ENCODE measurements at places on chromosomes 3 and 15.

DNA sequence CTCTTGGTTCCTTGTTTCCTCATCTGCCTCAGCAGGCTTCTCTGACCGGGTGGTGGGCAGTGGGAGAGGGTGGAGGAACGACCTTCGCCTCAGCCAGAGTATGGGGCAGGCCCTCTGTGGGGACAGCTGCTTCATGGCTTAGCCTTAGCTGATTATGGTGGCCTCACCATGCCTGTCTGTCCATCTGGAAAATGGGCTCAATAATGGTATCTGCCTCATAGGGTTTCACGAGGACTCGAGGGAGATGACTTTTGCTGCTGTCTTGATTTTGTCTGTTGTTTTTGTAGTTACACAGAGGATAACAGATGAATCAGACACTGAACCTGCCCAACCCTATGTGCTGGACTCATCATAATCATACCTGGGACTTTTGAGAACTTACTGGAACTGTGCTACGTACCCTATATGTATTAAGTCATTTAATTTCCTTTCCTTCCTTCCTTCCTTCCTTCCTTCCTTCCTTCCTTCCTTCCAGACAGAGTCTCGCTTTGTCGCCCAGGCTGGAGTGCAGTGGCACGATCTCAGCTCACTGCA lies 46.5 kb downstream of the CDC25A start:
- DNase-seq, result no peak

GRCh38 chr3:150371741-150372254 lies 36.3 kb upstream of the TSC22D2 start:
- no peak for DNase-seq

DNA sequence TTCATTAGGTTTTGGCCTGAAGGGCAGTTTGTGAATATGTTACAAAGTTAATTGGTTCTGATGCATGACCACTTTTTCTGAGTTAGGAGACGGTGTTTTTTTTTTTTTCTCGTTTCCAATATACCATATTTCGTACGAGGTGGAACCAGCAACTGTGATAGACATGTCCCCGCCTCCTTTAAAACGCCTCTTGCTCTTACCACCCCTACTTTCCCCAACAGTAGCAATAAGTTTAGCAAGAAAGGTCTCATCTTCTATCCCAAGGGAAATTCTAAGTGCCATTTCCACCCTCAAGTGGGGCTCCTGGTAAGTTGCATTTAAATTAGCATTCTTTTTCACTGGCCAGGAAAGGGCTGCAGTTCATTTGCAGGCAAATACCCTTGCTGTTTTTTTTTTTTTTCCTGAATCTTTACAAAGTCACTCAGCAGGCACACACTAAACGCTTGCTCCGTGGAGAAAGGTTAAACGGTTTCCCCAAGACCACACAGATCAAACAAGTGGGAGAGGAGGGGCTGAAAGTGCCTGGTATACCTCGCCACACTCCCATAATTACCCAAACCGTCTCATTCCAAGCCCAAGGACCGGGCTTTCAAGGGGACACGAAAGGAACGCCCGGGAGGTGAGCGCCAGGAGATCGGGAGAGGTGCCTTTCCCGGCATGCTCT lies 39.5 kb upstream of the MGA start:
- DNase-seq, result no peak

GRCh38 chr3:72894976-72895552 lies 7.2 kb downstream of the GXYLT2 start:
- DNase-seq, result no peak

DNA sequence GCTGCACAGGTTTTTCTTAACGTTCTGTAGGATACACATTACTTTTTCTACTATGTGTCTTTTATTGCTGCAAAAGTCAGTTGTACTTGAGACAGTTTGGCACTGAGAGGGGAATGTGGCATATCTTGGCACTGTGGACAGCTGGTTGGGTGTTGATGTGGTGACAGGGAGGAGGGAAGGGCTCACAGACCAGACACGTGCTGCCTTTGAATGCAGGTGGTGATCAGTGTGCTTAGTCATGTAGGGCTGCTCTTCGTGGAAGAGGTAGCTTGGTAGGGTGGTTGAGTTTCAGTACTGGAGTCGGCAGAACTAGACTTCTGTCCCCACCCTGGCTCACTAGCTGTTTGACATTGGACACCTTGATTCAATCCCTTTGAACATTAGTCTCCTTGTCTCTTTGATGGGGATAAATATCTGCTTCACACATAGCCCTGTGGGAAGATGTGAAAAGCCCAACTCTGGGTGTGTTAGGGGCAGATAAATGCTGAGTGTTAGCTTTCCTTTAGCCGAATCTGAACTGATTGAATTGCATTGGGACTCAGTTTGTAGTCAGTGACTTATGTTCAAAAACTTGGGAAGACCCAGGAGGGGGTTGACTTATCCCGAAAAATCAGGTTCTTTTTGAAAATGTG lies 108.4 kb downstream of the PTPRG start:
- DNase-seq, result no peak

- no peak for DNase-seq
These were observed 59.2 kb upstream of the HERC1 start for GRCh38 chr15:63892794-63893441.

DNA sequence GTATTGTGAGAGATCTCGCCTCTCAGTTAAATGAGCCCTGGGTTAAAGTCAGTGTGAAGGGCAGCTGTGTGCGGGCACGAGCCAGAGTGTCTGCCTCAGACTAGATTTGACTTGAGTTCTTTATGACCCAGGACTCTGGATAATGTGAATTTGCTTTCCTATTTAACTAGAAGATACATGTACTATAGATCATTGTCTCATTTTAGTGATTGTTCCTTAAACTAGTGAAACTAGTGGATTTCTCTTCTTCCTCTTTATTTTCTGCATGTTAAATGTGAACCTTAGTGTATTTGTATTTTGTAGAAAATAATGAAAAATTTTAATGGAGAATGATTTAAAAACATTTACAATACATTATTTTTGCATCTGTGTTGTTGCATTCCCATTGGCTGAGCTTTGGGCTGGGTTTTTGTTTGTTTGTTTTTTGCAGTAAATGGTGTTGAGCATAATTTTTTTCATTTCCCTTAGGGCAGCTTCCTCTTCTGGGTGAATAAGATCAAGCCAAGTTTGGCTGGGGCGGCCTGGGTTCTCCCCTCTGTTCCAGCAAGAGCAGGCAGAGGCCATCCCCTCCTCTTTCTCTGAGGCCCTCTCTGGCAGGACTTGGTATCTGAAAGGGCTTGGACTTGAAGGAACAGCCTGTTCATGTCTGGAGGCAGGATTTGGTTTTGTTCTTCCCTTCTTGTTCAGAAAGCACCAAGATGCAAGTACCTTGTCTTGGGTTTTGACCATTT lies 15.0 kb downstream of the GCSAM start:
- peak; percentile 3 for DNase-seq

DNA sequence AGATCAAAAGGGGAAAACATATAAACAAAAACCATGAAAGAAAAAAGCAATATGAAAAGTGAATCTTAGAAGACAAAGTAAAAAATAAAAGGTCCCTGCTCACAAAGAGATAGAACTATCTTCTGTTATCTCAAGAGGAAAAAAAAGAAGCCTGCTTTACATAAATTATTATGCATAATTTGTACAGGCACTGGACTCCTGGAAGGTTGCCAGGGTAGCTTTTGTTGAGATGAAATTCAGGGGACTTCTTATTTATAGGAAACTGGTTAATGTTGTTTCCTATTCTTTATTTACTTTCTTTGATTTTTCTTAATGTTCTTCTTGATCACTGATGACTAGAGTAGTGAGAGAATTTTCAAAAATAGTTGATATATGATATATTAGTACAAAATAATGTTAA lies 66.9 kb downstream of the PPM1L start:
- no peak for DNase-seq

GRCh38 chr3:125165189-125165947 lies 47.2 kb downstream of the SLC12A8 start:
- DNase-seq, result no peak

- DNase-seq, result no peak
These were observed 366.8 kb upstream of the ZNF385D start for GRCh38 chr3:22117751-22118346.

GRCh38 chr15:90154861-90155626 lies 46.1 kb upstream of the SEMA4B start:
- DNase-seq, result no peak

- no peak for DNase-seq
These were observed 63.1 kb upstream of the UBE3A start for GRCh38 chr15:25501828-25502446.

GRCh38 chr15:74422652-74423430 lies 10.9 kb downstream of the SEMA7A start:
- no peak for DNase-seq

- DNase-seq, result no peak
These were observed 133.7 kb upstream of the POU1F1 start for GRCh38 chr3:87410110-87410509.

GRCh38 chr3:183490653-183491052 lies 62.2 kb upstream of the MCF2L2 start:
- no peak for DNase-seq

GRCh38 chr15:99842071-99842470 lies 108.8 kb upstream of the LYSMD4 start:
- DNase-seq, result no peak

DNA sequence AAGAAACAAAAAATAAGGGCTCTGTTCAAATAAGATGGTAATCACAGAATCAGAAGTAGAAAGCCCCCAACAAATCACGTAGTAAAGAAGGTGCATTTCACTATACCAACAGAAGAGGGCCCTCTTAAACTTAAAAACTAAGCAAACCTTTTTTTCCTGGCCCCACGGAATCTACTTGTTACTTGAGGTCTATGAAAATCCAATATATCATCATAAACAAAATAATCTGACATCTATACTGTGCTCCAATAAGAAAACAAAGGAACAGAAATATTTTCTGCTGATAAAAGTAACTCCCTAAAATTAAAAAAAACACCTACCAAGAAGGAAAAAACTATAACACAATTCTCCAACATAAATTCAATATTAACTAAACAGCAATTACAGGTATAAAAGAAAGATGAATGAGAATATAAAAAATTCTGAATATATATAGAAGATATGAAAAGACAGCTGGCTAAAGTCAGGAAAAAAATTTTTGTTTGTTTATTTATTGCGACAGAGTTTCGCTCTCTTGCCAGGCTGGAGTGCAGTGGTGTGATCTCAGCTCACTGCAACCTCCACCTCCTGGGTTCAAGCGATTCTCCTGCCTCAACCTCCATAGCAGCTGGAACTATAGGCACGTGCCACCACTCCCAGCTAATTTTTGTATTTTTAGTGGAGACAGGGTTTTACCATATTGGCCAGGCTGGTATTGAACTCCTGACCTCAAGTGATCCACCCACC lies 81.8 kb downstream of the CLASP2 start:
- DNase-seq, result no peak

GRCh38 chr3:100073714-100074307 lies 40.5 kb downstream of the FILIP1L start:
- no peak for DNase-seq

DNA sequence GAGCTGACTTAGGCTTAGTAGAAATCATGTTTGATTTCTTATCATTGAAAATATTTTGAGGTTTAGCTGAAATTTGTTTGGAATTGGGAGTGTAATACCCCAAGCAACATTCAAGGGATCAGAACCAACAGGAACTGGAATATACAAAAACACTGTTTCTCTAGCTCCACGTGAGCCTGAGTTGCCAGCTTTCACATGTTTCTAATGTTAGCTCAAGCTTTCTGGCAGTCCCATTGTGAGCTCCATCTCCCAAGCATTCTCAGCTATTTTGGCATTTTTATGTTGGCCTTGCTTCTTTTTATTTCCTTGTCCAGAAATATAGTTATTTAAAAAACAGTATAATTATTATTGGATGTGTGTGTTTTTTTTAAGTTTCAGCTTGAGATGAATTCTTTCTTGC lies 427.1 kb upstream of the DPH6 start:
- DNase-seq, result no peak

DNA sequence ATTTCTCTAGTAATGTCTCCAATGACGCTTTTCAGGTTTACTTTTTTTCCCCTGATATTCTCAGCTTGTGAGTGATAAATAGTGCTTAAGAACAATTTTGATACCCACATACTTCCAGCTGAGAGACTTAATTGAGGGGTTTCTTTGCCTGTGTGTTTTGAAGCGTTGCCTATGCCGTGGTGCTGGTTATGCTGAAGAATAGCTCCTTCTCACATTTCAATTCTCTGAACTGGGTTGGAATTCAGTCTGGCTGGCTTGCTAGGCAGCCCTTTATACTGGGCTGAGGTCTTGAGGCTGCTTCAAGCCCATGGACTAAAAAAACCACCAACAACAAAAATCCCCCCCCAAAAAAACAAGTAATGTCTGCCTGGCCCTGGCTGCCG lies 87.4 kb downstream of the CHST2 start:
- no peak for DNase-seq

GRCh38 chr3:112871735-112872134 lies 25.1 kb upstream of the CD200R1L start:
- DNase-seq, result no peak

DNA sequence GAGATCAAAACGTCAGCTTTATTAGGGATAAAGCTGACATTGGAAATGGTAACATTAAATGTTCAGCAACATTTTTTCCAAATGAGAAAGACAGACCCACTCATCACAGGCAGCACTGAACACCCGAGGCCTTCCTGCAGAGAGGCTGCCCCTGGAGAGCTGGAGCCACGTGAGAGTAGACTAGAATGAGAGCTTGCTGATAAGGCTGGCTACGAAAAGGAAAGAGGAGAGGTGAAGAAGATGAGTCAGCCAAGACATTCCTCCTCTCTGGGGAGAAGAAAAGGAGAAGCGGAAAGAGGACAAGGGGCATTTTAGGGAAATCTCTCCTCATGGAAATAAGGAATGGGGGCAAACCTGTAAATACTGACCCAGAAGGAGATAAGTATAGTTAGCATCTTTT lies 7.3 kb downstream of the CYP19A1 start:
- DNase-seq, result no peak

GRCh38 chr3:139093840-139094239 lies 49.1 kb upstream of the PRR23C start:
- DNase-seq, result no peak

DNA sequence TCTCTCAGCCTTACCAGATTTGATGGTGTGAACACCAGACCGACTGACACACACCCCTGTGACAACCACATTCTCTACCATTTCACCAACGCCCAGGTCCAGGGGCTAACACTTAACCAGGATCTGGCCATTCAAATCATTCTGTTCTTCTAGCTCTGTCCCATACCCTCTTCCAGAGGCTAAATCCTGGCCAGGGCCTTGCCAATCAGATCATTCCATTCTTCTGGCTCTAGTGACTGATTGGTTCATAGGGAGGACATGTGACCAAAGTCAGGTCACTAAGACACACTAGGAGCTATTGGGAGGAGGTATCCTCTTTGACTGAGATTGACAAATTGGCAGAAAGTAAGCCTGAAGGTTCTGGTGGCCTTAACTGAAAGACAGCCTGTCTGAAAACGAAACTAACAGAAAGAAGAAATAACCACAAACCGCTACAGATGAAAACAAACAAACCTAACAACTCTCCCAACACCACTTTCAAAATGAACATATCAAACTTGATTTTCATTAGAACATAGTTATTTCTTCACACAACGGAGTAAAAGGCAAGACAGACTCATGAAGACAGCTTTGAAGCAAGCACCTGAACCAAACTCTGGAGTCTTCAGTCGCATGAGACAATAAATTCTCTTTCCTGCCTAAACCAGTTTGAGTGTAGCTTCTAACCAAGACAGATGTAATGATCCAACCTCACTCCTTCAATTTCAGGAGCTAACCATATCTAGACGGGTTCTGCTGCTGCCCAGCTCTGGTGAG lies 68.5 kb downstream of the TRANK1 start:
- DNase-seq, result no peak

Measured in amygdala (tissue), 56 donors.